ENCODE measurements at places on chromosomes 1 and 21.
A peak's percentile ranks its signal among the peaks of the same experiment; 100 is the strongest.

GRCh38 chr1:207645635-207646081 lies 725 bp downstream of the CR1L start:
- DNase-seq = no peak

DNA sequence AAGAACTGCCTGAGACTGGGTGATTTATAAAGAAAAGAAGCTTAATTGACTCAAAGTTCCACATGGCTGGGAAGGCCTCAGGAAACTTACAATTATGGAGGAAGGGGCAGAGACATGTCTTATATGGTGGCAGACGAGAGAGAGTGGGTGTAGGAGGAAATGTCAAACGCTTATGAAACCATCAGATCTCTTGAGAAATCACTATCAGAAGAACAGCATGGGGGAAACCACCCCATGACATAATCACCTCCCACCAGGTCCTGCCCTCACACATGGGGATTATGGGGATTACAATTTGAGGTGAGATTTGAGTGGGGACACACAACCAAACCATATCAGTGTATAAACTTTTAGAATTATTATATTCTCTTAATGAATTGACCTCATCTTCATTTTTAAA lies 335.9 kb upstream of the DPYD start:
- DNase-seq = peak; percentile 32

DNA sequence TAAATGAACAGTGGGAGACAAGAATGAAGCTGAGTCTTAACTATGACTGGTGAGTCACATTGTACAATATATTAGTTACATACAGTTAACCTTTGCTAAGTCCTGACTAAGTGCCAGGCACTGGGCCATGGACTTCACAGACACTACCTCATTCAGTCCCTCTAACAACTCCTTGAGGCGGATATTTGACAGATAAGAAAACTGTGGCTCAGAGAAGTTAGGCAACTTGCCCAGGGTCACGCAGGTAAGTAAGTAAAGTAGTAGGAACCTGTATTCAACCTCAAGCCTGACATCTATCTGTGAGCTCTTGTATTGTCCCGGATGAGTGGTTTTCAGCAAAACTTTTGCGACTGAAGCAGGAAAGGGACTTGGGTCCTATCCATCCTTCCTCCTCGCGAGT lies 62.1 kb downstream of the GNG12 start:
- DNase-seq = no peak

DNA sequence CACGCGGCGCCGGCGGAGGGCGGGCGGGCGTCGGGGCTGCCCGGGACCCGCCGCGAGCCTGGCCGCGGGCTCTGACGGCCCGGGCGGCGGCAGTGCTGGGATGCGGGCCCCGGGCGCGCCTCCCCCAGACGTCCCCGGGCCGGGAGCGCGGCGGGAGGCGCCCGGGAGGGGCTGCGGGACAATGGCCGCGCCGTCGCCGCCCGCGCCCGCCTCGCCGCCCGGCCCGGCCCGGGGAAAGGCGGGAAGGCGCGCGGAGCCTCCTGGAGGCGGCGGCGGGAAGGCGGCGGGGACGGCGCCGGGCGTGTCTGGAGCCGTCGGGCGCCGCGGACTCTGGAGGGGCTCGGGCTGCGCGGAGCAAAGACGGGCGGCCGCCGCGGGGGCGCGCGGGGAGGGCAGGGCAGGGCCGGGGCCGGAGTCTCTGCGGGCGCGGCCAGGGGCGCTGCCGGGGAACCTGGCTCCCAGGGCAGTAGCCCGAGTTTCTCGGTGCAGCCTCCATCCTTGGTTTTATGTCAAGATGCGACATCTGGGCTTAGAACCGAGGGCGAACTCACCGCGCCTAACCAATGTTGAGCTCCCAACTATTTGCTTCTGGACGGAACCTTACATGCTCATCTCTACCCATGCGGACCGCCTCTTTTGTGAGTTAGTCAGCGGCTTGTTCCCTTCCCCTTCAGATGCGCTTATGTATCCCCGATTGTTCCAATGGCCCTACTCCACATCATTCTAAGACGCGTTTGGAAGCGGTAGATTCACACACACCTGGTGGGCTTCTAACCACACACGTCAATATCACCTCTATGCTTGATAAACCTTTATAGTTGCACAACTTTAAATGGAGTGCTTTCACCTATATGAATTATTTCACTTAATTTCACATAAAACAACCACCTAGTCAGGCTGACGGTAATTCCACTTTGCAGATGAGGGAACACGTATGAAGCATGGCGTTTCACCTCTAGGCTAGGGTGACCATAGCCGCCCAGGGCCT lies 651 bp downstream of the ZBTB8A start:
- DNase-seq = peak; percentile 15

DNA sequence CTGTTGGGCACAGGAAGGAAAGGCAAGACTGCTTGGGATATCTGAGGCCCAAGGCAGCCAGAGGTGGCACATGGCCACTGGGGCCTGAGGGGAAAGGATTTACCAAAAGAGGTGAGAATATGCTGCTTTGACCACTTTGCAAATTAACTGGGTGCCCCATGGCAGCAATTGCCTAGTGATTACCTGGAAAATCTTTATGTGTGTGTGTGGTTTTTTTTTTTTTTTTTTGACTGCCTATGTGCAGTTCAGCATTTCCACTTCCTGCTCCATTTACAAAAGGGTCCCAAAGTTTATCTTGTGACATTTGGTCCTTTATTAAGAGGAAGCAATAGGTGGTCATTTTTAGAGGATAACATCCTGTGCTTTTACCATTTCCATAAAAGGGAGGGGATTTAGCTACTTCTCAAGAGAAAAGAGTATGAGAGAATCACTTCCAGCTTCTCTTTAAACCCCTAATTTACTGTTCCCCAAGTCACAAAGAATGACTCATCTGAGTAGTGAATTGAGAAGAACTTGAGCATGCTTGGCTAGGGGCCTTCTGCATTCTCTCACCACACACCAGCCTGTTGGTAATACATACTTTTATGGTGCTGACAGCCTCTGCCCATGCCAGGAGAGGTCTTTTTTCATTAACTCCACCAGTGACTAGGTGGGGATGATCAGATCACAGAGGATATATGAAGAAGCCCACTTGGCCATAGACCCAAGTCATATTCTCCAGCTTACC lies 52.1 kb downstream of the SYDE2 start:
- DNase-seq = no peak

DNA sequence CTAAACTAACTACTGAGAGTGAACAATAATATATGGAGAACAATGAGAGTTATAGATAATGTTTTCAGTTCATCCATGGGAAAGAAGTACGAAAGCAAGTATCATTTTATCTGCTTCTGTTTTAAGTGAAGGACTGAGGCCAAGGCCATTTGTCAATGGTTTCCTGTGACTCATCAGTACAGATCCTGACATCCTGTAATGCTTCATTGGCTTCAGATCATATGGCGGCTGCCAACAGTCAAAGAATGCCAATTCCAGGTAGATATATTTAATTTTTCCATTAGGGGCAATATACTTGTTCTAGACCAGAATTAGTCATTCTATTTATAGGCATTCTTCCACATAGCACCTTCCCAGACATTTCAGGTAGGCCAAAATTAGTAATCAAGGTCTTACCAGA lies 97.3 kb downstream of the USH2A start:
- no peak for DNase-seq

DNA sequence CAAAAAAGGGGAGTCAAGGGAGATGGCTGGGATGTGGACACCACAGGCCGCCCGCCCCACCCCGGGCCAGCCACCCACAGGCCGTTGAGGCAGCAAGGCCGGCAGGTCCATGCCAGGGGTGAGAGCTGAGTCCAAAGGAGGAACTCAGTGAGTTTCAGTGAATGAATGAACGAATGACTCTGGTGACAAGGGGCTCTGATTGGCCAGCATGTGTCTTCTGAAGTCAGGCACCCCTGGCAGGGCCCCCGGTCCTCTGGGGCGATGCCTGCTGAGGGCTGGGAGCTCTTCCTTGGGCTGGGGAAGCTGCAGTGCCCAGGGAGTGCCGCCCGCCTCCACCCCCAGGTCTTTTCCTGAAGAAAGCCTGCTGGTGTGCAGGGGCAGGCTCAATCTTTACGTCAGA lies 236.1 kb upstream of the VAMP3 start:
- no peak for DNase-seq

- no peak for DNase-seq
Measured at GRCh38 chr1:214570442-214570841, 19.0 kb upstream of the PTPN14 start.

GRCh38 chr1:243390162-243390791 lies 134.4 kb downstream of the SDCCAG8 start:
- DNase-seq = no peak

DNA sequence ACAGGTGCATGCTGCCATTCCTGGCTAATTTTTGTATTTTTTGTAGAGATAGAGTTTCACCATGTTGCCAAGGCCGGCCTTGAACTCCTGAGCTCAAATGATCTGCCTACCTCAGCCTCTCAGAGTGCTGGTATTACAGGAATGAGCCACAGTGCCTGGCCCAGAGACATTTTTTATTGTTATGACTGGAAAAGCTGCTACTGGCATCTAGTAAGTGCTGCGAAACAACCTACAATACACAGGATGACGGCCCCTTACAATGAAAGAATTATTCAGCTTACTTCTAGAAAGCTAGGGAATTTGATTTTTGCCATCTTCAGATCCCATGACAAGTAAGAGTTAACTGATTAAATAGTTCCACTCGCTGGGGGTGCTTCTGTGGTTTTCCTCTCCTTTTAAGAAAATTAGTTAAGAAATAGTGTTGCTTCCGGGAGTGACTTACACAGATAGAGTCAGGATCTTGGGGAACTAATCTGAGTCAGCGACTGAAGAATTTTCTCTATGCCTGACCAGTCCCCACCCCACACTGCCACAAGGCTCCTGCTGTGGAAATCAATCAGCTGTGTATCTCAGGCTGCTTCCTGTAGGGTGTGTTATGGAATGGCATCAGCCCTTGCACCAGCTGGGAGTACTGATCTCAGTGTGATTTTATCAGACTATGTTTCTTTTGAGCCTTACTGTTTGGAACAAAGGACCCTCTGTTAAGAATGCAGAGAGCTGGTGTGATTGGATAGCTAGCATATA lies 93.0 kb upstream of the BMP8A start:
- DNase-seq = peak; percentile 97

DNA sequence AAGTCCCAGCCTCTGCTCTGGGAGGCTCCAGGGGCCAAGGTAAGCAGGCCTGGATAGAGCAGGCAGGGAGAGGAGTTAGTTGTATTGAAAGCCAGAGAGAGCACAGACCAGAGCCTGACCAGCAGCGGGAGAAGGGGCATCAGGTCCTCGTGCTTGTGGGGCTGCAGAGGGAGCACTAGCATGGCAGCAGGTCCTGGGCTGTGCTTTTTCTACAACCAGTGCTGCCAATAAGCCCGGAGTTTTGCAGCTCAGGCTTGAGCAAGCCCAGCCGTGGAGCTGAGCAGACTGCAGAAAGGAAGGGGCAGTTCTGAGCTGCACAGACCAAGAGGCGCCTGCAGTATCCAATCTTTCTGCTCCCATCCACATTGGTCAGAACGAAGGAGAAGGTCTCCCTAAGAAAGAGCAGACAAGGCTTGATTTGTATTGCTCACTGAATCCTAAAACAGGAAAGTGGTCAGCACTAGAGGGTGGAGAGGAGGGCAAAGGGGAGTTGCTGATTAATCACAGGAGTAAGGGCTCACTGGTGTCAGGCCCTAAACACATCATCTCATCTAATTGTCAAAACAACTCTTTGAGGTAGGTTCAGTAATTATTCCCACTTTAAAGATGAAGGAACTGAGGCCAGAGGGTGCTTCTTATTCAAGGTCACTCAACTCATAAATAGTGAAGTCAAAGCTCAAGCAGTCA lies 2.7 kb downstream of the DENND2D start:
- peak; percentile 71 for DNase-seq

DNA sequence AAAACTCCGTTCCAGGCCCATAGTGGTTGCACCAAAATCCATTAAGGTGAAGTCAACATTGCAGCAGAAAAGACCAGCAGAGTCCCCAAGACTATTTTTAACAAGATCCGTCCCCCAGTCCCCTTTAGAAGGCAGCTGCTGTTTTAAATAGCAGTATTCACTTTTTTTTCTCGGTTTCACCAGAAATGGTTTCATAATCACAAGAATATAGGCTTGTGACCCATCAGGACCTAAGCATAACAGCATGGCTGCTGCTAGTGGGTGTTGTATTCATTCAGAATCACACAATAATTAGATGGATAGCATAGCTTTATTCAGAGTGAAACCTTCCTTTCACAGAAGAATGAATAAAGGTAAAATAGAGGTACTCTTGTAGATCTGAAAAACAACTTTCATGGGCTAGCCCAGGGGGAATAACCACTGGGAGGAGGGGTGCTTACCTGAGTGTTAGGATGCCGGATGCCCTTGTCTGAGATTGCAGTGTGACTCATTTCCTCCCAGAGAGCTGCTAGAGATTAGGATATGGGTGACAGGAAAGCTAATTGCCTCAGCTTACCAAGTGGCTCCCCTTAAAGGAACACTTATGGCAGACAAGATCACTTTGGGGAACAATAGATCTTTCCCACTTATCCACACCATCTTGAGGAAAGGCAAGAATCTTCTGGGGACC lies 35.0 kb downstream of the ACKR1 start:
- DNase-seq = no peak

DNA sequence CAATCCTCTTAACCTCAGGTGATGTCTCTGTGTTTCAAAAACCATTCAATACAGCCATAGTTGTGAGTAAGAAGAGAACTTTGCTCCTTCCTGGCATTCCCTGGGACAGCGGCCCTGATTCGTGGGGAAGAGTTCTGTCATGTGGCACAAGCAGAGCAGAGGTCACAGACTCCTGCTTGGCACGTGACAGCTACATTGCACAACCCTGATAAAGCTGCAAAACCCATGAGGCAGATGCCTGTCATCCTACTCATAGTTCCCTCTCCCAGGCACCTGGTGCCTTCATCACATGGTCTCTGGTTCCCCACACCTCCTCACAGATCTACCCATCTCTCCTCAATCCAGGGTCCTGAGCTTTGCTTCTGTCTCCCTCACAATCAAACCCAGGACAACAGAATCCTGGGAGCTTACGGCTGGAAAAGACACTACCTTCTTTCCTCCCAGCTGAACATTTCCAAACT lies 70.8 kb downstream of the PLPP3 start:
- peak; percentile 74 for DNase-seq

- no peak for DNase-seq
Measured at GRCh38 chr1:156894711-156895454, 1.4 kb downstream of the PEAR1 start.

GRCh38 chr1:211571998-211572397 lies 7.0 kb downstream of the SLC30A1 start:
- no peak for DNase-seq

DNA sequence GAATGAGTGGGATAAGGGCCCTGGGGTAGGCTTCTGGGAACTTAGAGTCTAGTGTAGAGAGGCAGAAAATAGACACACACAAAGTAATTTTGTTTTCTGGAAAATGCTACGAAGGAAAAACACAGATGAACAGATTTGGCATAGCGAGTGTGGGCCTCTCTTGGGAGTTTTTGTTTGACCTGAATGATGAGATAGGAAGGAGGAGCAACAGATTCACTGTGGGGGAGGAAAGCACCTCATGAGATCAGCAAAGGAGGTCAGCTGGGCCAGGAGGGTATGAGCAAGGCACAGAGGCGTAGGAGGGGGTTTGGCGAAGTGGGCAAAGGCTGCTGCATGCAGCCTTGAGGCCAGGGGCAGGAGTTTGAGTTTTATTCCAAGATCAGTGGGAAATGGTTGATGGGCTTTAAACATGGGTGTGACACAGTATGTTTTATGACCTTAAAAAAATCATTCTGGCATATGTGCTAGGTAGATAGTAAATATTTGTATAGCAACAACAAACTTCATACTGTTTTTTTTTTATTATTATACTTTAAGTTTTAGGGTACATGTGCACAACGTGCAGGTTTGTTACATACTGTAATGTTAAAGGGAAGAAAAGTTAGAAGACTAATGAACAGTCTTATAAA lies 57.9 kb downstream of the FGGY start:
- no peak for DNase-seq
